SK-N-MC (cell line): ENCODE measurements at places on chromosomes 7 and 10.

GRCh38 chr7:96157856-96158255 lies 164.0 kb downstream of the SLC25A13 start:
- DNase-seq: no peak

DNA sequence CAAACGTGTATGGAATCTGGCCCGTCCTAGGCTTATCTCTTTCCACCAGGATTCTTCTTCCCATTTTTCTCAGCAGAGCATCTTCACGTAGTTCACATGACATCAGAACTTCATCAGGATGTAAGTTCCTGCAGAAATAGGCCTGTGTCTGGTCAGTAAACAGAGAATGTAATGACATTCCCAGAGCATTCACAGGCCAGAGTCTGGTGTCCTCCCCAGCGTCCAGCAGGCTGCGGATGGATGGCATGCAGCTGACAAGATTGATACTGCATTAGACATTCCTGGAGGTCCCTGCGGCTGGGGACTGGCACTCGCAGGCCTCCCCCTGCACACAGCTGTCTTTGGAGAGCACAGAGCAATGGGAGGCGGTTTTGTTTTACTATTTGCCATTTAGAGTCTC lies 28.7 kb downstream of the MGMT start:
- DNase-seq: no peak

GRCh38 chr10:126749015-126749655 lies 78.6 kb upstream of the C10orf90 start:
- DNase-seq: no peak

- no peak for DNase-seq
Measured at GRCh38 chr10:62079885-62080559, 178.5 kb downstream of the ARID5B start.

DNA sequence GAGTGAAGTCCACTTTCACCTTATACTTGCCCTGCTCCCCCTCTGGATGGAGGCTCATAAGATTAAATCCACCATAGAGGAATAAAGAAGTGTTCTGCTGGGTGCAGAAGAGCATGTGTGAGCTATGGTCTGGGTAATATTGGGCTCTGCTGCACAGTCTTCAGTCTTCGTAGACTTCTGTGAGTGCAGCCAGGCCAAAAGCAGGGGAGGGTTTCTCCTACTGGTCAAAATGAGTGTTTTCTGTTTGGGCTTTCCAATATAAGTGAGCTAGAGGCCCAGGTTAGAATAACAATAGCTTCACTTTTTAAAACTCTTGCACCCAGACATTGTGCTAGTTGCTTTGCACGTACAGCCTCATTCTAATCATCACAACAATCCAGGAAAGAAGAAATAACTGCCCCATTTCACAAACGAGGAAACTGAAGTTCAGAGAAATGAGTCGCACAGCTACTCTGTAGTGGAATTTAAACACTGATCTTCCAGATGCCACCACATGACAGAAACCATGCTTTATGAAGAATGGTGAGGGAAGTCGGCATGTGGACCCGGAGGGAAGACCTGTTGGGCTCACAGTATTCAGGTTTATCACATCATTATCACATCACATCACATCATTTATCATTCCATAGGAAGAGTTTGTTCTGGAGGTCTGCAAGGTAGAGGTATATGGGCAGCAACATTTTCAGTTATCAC lies 23.8 kb upstream of the MSMB start:
- no peak for DNase-seq

- DNase-seq: no peak
Measured at GRCh38 chr10:62048919-62049623, 147.6 kb downstream of the ARID5B start.

DNA sequence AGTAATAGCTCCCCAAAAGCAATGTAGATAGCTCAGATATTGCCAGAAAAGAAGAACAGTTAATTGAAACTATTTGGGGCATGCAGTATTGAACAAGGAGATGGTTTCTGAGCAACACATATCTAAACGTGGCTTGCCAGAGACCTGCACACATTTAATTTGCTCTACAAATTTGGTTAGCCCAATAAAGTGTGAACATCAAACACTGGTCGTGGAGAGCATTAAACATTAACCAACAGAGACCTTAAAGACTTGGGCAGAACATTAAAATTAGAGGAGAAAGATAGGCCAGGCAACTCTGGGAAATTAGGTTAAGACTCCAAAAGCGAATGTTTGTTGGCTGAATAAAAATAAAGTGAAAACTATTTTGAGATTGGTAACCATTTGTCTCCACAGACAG lies 61.6 kb upstream of the ARID5B start:
- DNase-seq: no peak

- DNase-seq: no peak
Measured at GRCh38 chr10:75538765-75539164, 107.3 kb downstream of the LRMDA start.

DNA sequence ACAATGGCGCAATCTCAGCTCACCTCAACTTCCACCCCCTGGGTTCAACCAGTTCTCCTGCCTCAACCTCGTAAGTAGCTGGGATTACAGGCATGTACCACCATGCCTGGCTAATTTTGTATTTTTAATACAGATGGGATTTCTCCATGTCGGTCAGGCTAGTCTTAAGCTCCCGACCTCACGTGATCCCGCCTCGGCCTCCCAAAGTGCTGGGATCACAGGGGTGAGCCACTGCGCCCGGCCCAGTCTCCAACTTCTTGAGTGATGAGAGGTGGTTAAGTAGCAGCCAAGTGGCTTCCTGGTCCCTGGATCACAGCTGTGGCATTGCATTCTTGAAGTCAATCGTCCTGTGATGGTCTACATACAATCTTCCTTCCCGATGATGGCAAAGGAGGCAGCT lies 46.1 kb upstream of the NFE2L3 start:
- DNase-seq: no peak

GRCh38 chr10:13673156-13673555 lies 86.4 kb downstream of the PRPF18 start:
- no peak for DNase-seq

GRCh38 chr10:130340816-130341215 lies 204.6 kb downstream of the GLRX3 start:
- DNase-seq: no peak

DNA sequence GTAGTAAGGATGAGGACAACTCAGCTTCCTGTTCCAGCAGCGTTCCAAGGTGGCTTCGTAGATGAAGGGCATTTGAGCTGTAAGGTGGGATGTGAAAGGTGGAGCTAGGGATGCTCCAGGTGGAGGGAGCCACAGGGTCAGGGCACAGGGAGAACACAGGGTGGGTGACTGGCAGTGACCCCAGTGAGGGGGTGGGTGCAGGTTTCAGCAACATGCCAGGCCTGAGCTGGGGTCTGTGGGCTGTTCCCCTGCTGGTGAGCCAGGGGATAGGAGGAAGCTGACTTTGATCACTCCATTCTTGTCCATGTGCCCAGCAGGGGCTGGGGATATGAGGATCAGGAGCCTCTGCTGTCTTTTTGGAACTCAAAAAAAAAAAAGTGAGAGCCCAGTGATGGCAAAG lies 33.2 kb downstream of the CDH23 start:
- DNase-seq: no peak

GRCh38 chr7:90244565-90244908 lies 437 bp upstream of the CFAP69 start:
- no peak for DNase-seq

GRCh38 chr10:32577448-32577847 lies 131.5 kb downstream of the CCDC7 start:
- DNase-seq: no peak

DNA sequence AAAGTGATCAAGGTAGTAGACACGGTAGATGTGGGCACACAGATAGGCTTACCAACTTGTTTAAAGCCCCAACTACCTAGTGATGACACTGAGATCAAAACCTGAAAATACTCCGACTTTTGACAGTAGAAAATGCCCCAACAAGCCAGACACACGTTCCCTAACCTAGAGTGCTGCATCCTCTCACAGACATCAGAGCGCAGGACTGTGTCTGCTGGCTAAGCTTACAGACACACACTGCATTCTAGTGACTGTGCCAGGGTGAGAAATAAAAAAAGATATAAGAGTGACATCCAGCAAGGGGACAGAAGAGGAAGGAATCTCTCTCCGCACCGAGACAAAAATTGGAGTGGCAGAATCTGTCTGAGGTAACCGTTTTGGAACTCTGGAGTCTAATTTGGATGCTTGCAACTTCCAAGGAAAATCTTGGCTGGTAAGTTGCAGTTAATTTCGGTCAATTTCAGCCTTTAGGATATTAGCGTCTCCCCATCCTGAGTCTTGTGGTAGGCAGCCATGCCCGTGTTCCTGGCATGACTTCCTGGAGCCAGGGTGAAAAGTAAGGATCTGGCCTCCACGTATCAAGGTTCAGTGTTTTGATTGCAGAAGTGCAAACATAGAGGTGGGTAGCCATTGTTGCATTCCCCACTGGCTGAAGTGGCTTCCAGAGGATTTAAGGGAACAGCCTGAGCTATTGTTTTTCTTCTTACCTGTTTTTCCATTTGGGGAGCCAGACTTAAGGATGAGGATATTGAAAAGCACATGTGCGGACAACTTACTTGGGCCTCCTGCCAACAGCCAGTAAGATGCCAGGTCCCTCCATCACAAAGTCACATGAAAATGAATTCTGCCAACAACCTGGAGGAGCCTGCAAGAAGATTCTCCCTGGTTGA lies 124.1 kb downstream of the SMURF1 start:
- DNase-seq: no peak

DNA sequence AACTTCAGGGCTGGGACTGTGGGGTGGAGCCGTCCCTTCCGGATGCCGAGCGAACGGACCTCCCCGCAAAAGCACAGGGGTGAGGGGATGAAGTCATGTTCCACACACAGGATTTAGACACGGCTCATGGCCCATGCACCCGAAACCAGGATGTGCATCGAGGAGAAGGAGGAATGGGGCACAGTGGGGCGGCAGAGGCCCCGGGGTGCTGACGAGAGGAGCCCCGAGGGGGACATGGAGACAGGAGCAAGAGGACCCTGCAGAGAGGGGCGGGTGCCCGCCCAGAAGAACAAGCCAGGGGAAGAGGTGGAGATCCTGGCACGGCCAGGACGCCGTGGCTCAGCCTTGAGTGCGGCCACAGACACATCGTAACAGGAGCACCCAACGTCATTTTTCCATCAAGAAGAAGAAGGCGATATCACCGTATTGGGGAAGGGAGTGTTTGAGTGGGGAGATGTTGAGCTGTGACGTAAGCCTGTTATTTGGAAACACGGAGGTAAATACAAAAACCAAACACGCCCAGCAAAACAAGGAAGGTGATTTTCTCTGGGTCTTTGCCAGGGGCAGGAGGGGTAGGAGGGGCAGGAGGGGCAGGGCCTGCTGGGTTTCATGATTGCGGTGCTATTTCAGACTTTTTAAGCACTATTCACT lies 25.3 kb upstream of the FOXL3 start:
- DNase-seq: no peak

GRCh38 chr10:117421985-117422384 lies 46.7 kb upstream of the PDZD8 start:
- no peak for DNase-seq

GRCh38 chr7:20038676-20039075 lies 178.5 kb downstream of the MACC1 start:
- DNase-seq: no peak

DNA sequence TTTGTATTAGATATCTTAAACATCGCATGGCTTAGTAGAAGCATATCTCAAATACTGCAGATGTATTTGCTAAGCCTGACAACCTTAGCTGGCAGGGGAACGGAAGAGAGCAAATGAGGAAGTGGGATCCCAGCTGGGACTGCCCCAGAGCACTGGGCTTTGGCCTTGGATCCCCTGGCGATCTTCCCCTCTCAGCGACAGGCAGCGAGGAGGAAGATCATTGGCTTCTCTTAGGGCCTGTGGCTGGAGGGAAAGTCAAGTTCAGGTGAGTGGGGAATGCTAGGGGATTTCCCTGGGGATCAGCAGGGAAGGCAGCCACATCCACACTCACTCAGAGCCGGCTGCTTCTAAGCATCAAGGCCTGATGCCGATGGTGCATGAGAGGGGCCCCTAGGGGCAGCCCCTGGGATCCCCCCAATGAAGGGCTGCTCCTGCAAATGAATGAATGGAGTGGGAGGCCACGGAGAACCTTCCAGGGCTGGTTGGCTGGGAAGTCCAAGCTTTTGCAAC lies 42.0 kb downstream of the LYZL2 start:
- no peak for DNase-seq

- no peak for DNase-seq
Measured at GRCh38 chr7:29352041-29352440, 157.5 kb downstream of the CHN2 start.

GRCh38 chr10:50846753-50847152 lies 38.7 kb downstream of the A1CF start:
- no peak for DNase-seq

DNA sequence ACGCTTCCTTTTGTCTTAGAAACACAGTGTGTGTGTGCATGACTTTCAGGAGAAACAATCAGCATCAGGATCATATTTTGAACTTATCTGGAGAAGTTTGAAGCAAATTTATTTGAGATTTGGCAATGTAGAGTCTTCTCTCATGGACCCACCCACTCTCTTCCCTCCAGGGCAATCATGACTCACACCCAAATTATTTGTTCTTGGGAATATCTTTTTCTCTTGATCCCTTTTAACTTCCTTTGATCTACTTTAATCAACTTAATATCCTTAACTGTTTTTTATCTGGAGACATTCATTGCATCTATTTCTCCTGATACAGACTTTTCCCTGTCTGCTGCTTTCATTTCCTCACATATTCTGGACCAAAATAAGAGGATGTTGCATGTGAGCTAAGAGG lies 1174.3 kb downstream of the GATA3 start:
- DNase-seq: no peak

GRCh38 chr7:155935726-155936125 lies 123.5 kb upstream of the SHH start:
- no peak for DNase-seq

DNA sequence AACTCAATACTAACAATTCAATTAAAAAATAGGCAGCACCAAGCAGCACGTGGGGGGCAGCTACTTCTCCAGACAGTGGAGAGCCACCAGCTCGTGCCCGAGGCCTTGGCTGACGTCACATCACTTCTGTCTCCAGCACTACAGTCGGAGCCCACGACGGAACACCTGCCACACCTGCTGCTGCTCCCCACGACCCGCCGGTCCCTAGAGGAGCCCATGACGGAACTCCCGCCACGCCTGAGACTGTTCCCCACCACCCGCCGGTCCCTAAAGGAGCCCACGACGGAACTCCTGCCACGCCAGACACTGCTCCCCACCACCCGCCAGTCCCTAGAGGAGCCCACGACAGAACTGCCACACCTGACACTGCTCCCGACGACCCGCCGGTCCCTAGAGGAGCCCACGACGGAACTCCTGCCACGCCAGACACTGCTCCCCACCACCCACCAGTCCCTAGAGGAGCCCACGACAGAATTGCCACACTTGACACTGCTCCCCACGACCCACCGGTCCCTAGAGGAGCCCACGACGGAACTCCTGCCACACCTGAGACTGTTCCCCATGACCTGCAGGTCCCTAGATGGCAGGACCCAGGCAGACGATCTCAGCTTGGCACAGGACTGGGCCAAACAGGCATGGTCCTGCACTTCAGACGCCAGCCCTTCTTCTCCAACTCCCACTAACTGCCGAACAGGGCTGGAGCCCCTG lies 258.0 kb downstream of the ELFN1 start:
- DNase-seq: no peak
